PC-3 (cell line): ENCODE measurements at places on chromosomes 11 and 22. TPM values are rescaled to one million over a fixed set of nuclear protein-coding genes. Genes with fewer than 3 reads are reported as not detected.
A peak's percentile ranks its signal among the peaks of the same experiment; 100 is the strongest.

Gene OR51G2
- not detected in 2 replicates for total RNA-seq

- no peak overlapping the region for H3K27ac ChIP-seq
- H3K4me3 ChIP-seq = no peak overlapping the region
- DNase-seq = no peak
- H3K36me3 ChIP-seq = no peaks in the 10 kb centered on the region
- no peaks in the 10 kb centered on the region for H3K27me3 ChIP-seq
- no peaks in the 10 kb centered on the region for H3K4me1 ChIP-seq
These were observed 279.7 kb downstream of the SWAP70 start for GRCh38 chr11:9943386-9944110.

GRCh38 chr11:60206616-60207015 lies 23.7 kb upstream of the MS4A6A start:
- H3K4me1 ChIP-seq = no peaks in the 10 kb centered on the region
- DNase-seq = no peak
- H3K27me3 ChIP-seq = 0 out of 2 replicates have a peak, but pooled peaks cover 3% of the 10 kb centered on the region
- H3K27ac ChIP-seq = no peak overlapping the region
- H3K36me3 ChIP-seq = no peaks in the 10 kb centered on the region

Gene LINC01488
- not detected in 2 replicates for total RNA-seq

- peak overlapping the region; percentile 65 for H3K27ac ChIP-seq
- peaks cover 15% of the 10 kb centered on the region; the same call in 1 of the 2 replicates for H3K36me3 ChIP-seq
- DNase-seq = peak; percentile 97
These were observed 47.5 kb upstream of the SCUBE2 start for GRCh38 chr11:9138612-9139579.

- no peaks in the 10 kb centered on the region for H3K27me3 ChIP-seq
- no peak overlapping the region for H3K27ac ChIP-seq
- H3K4me3 ChIP-seq = no peak overlapping the region
- no peaks in the 10 kb centered on the region for H3K4me1 ChIP-seq
- H3K36me3 ChIP-seq = no peaks in the 10 kb centered on the region
These were observed 101.0 kb downstream of the SNX19 start for GRCh38 chr11:130815097-130815802.

DNA sequence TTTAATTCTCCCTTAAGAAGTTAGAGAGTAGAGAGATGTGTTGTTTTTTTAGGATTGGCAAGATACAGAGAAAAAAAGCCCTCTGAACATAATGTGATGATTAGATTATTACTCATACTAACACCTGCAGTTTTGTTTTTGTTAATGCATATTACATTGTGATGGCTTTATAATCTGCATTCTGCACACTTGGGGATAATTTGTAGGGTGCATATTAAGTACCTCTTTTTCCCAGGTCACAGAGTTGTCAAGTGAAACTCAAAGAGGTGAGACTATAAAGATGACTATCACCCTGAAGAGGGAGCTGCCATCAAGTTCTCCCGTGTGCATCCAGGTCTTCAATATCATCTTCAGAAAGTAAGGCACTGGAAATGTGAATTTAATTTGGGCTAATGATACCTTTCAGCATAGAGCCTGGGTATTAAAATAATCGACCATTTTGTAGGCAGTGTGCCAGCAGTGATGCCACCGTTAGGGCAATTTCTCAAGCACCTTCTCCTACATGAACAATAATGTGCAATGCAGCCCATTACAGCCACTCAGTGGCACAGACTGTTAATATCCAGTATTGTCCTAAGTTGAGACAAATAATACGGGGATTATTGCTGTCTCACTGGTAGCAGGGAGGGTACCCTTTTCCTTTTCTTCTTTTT lies 16.2 kb downstream of the PIWIL4 start:
- H3K4me3 ChIP-seq = no peak overlapping the region
- no peaks in the 10 kb centered on the region for H3K36me3 ChIP-seq
- H3K27ac ChIP-seq = no peak overlapping the region
- no peaks in the 10 kb centered on the region for H3K27me3 ChIP-seq

DNA sequence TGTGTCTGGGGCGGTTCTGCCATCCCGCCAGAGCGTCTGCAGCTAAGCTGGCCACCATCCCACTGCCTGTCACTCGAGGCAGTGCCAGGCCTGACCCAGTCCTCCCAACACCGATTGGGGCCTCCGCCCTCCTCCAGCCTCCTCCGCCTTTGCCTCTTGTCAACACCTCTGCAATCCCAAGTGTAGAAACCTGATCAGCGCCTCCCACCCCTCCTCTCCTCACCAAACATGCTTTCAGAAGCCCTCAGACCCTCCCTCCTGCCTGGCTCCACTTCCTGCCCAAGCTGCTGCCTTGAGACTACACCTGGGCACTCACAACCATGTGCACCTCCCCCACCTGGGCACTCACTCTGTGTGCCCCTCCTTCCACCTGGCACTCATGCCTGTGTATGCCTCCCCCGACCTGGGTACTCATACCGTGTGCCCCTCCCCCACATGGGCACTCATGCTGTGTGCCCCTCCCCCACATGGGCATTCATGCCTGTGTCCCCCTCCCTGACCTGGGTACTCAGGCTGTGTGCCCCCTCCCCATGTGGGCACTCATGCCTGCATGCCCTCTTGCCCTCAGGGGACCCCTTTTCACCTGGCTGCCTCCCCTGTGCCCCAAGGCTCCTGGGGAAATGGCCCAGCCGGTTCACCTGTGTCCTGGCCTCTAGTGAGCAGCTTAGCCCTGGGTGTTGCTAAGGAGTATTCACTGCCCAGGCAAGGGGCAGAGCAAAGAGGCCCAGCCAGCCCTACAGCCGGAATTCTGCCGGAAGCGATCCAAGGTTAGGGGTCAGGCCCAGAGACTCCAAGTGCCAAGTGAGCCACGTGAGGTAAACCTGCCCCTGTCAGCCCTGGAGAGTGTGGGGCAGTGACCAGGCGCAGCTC lies 5.5 kb upstream of the IFITM10 start:
- peaks cover 7% of the 10 kb centered on the region for H3K4me1 ChIP-seq
- no peaks in the 10 kb centered on the region for H3K27me3 ChIP-seq
- no peak overlapping the region for H3K4me3 ChIP-seq
- H3K36me3 ChIP-seq = no peaks in the 10 kb centered on the region; the same call in 1 of the 2 replicates
- no peak overlapping the region for H3K27ac ChIP-seq
- DNase-seq = no peak

Gene GAS2
- not detected in 2 replicates for total RNA-seq

DNA sequence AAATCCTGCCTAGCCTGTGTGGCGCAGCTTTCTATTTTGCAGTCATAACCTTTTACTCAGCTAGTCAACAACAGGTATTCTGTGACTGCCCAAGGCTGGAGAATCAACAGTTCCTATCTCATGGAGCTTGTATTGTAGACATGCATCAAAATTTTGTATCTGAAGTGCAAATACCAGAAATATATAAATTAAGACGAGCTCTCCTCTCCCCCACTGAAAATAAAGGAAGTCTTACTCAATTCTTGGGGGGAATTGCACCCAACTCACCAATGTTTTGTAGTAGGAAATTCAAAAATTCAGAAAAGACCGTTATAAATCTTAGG lies 153.4 kb downstream of the NCAM1 start:
- no peak for DNase-seq
- no peak overlapping the region for H3K4me3 ChIP-seq
- no peaks in the 10 kb centered on the region for H3K4me1 ChIP-seq
- H3K36me3 ChIP-seq = no peaks in the 10 kb centered on the region
- H3K27me3 ChIP-seq = peaks cover 30% of the 10 kb centered on the region
- H3K27ac ChIP-seq = no peak overlapping the region

GRCh38 chr11:36500315-36500721 lies 9.8 kb downstream of the TRAF6 start:
- DNase-seq = peak; percentile 83
- peak overlapping the region; percentile 51 for H3K27ac ChIP-seq
- H3K27me3 ChIP-seq = no peaks in the 10 kb centered on the region
- peaks cover 17% of the 10 kb centered on the region for H3K4me1 ChIP-seq
- peaks cover 16% of the 10 kb centered on the region for H3K36me3 ChIP-seq

Gene PDGFD
- 3.7 and 5.0 TPM in 2 replicates for total RNA-seq
